GM13977 (cell line): ENCODE measurements at places on chromosomes 6 and 20.
A peak's percentile ranks its signal among the peaks of the same experiment; 100 is the strongest.

DNA sequence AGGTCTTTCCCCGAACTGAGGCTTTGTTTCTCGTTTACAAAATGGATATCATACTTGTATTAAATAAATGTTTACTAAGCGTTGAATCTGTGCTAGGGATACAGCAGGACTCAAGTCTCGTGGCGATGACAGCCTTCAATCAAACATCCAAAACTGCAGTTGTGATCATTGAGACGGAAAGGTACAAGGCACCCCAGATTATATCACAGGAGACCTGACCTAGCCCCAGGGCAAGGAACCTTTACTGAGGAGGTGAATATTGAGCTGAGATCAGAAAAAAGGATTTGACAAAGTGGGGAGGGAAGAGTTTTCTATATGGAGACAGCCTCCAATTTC is 476 bp downstream of the AAR2 start:
- no peak for DNase-seq

GRCh38 chr6:2589171-2589661 is 161.5 kb downstream of the MYLK4 start:
- no peak for DNase-seq

GRCh38 chr6:162907876-162908481 is 180.2 kb downstream of the PACRG start:
- peak; percentile 29 for DNase-seq

DNA sequence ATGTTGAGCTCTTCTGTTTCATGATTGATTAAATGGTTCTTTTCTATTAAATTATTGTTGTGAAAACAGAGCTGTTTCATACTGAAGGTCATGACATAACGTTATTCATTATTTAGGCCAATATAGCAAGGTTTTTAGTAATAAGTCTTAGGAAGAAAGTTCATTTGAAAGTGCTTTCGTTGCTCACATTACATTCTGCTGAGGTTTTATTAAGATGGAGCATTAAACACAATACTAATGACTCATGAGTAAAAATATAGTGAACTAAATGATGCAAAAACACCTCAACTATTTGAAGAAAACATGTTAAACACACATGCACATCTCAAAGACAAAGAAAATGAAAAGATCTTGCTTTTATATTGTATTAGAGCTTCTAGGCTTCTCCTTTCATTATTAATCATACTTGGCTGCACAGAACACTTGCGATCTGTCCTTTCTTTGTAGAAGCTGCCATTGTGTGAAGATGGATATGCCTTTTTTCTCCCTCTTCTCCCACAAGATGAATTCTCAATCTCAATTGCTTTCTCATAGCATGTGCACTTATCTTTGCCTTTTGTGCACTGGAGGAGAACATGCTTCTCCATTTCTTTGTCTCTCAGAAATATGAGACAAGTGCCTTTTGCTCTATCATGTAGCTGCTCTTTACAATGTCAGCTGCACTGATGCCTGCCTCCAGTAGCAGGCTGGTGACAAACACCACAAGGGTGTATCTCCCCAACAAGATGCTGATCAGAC is 312.4 kb downstream of the PHF3 start:
- DNase-seq: no peak

- no peak for DNase-seq
Measured at GRCh38 chr6:105896052-105896820, 189.9 kb upstream of the PRDM1 start.

GRCh38 chr20:57090590-57091560 is 175.6 kb downstream of the BMP7 start:
- no peak for DNase-seq

- no peak for DNase-seq
Measured at GRCh38 chr20:59242714-59243626, 57.4 kb upstream of the EDN3 start.

DNA sequence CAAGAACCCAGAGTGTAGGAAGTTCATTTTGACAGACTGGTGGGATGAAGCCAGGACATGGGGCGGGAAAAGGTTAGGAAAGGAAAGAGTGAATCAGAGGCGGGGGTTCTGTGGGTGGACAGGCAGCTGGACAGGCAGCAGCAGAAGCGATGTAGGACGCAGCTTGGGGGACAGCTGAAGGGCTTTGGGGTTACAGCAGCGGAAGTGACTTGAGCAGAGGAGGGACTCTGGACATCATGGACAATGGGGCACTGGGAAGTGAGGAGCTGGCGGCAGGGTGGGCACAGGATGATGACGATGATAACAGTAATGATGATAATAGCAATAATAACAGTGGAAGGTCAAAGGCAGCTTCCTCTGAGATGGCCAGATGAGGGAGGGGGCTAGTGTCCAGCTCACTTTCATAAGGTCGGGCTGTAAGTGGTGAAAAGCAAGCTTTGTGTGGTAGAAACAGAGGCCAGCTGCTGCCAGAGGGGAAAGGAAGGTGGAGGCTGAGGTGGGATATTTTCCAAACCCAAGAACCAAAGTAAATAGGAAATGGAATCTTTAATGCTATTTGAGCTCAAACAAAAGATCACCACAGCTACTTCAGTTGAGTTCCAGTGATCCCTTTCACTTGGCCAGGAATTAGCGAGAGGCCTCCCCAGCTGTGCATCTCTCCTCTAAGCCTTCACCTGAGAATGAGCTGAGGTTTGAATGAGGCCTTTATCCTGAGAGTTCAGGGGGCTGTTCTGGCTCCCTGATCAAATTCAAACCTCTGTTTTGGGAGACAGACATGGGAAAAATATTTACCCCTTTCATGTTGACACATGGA is 433.5 kb downstream of the DHX35 start:
- no peak for DNase-seq

DNA sequence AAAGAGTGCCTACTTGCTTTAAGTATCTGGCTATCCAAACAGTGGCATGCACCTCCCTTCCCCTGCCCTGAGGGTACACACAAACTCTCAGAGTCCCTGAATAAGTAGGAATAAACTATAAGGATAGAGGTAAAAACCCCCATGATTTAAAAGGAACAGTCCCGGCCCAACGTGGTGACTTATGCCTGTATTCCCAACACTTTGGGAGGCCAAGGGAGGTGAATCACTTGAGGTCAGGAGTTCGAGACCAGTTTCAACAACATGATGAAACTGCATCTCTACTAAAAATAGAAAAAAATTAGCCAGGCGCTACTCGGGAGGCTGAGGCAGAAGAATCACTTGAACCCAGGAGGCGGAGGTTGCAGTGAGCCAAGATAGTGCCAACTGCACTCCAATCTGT is 22.2 kb downstream of the SAMHD1 start:
- no peak for DNase-seq

GRCh38 chr6:124090491-124090890 is 286.8 kb downstream of the NKAIN2 start:
- no peak for DNase-seq

GRCh38 chr6:24520929-24521546 is 26.3 kb downstream of the ALDH5A1 start:
- peak; percentile 43 for DNase-seq

GRCh38 chr20:62275219-62275618 is 27.6 kb upstream of the ADRM1 start:
- DNase-seq: no peak

GRCh38 chr6:152701081-152701862 is 3.6 kb downstream of the MYCT1 start:
- DNase-seq: no peak

DNA sequence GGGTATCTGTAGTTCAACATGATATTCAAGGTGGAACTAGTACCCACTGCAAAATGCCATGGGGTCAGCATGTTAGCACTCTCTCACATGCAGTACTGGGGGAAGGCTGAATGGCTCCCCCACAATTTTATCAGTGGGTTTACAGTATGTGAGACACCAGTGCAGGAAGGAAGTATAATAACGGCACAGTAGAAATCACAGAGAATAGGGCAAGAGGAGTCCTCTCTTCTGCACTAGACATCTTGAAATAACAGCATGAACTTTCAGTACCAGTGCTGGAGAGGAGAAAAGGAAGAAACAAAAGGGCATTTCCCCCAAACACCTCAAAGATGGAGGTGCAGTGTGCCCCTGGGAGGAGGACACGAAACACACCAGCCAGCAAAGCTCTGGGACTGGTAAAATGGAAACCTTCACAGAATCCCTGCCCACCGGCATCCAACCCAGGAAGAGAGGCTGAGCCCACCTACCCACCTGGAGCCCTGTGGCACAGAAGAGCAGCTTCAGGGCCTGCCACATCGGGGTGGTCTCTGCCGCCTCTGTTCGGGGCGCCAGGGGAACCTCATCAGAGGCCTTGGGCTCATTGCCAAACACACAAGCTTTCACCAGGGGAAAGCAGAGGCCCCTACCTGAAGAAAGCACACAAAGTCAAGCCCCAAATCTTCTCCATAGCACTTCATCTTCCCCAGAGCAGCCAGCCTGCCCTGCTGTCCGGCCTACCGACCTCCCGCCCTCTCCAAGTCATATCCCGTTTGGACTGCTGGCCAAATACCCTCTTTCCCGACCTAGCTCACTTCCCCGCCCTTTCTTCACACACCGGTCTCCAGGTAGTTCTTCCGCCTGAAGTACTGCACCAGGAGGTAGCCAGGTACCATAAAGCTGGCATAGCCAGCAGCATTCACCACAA is 1.2 kb downstream of the SLC35B2 start:
- peak; percentile 43 for DNase-seq

GRCh38 chr6:157724960-157725741 is 97.9 kb upstream of the SNX9 start:
- DNase-seq: no peak

DNA sequence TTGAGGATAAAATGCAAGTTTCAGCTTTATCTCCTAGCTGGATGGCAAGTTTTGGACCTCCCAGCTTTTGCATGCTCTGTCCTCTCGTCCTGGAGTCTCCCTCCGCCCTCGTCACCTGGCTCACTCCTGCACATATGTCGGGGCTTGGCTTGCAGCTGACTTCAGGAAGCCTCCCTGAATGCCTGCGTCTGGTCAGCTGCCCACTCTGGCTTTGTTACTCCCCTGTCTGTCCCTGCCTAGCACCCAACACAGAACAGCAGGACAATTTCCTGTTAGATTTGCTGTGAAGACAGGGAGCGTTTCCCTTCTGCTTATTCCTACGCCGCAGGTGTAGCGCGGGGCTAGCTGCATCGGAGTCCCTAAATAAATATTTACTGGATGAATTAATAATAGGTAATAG is 5.4 kb downstream of the JPH2 start:
- DNase-seq: no peak

- no peak for DNase-seq
Measured at GRCh38 chr20:50928469-50928868, 2.8 kb downstream of the ADNP start.

GRCh38 chr6:43910638-43911353 is 140.8 kb downstream of the VEGFA start:
- DNase-seq: no peak

GRCh38 chr20:841568-842546 is 8.3 kb downstream of the FAM110A start:
- DNase-seq: peak; percentile 44

DNA sequence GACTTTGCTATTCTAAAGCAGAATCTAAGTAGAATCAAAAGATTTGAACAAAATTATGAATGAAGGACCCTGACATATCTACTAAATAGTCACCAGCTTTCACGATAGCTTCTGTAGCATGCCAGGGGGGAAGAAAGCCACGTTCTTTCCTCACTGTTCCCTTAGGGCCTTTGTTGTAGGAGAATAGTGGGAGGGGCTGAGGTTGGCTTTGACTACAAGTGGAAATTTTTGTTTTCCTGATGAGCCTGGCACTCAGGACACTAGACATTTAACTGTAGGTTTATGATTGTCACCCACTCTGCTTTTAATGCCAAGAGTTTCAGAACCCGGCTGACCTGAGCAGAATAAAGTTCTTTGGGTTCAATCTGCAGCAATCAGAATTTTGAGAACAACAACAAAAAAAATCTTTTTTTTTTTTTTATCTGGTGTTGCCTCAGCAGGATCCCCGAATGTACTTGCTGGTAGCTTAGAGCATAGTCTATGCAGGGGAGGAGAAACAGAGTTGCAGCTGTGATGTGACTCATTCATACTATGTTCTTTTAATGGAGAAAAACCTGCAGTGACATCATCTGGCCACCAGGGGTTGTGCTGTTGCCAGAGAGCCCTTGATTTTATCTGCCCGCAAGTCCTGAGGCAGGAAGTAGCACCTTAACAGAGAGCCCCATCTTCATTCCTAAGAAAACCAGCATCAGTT is 38.5 kb downstream of the TPD52L1 start:
- DNase-seq: peak; percentile 51

- peak; percentile 13 for DNase-seq
Measured at GRCh38 chr6:54717849-54718455, 128.6 kb upstream of the FAM83B start.

DNA sequence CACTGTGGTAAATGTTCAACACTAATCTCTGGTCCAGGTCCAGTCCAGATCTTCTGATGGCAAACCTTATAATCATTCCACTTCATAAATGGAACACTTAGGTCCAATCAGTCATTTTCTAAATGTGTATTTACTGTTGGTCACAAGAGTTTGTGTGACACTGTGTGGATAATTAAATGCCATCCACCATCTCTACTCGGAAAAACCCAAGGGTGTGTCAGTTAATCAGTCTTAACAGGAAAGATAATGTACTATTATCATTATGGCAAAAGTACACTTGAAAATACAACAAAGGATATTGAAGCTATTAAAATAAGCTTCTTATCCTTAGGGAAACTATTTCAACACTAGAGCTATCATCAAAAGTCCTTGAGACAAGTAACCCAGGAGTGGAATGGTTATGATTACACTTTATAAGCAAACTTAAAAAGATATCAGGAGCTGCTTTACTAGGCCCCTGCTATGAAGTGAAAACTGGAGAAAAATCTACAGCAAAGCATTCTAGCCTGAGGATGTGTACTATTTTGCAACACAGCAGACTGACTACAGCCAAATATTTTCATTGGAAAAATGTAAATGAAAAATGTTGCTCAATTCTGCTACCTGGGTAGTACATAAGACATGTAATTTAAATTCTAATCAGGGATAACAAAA is 227.9 kb downstream of the LAMA2 start:
- no peak for DNase-seq

- DNase-seq: no peak
Measured at GRCh38 chr6:118186672-118187567, 279.9 kb downstream of the SLC35F1 start.

DNA sequence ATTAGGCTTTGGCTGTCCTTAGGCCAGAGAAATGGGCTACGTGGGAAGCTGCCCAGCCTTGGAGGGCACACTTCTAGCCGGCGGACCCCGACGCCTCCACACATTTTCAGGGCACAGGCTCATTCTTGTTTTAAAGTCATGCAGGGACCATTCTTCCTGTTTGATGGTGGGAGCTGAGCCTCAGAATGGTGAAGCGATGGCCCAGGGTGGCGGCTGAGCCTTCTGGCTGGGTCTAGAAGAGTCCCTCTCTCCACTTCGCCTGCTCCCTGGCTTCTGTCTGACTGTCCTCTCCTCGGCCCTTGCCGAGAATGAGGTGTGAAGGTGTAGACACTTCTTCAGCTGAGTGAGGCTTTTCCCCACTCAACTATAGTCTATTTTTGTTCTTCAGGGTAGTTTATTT is 114.4 kb downstream of the SULF2 start:
- no peak for DNase-seq

DNA sequence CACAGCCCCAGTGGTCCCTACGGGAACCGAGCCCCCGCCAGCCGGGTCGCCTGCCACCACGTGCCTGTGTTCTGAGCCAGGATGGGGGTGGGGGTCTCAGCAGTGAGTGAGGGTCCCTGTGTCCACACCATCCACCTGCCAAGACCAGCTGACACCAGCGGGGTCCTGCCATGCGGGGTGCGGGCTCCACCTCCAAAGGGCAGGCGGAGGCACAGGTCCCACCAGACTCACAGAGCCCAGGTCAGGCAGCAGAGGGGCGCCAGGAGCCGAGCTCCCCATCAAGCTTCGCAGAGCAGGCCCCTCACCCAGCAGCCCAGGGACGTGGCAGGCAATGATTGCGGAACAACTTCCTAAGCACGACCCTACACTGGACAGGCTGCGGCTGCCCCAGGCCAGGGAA is 50.5 kb downstream of the KCNQ2 start:
- no peak for DNase-seq
